Stimulated activated CD4-positive, alpha-beta T cell treated with anti-CD3 and anti-CD28 coated beads, Interleukin-1b, Interleukin-23, amount 100 ng/mL, for 48 hours (primary cell): ENCODE measurements at places on chromosomes 1 and 21.

GRCh38 chr1:224300346-224300745 is 29.6 kb downstream of the NVL start:
- DNase-seq, result no peak

- no peak for DNase-seq
Measured at GRCh38 chr1:93703643-93704042, 22.0 kb upstream of the BCAR3 start.

- no peak for DNase-seq
Measured at GRCh38 chr21:36126208-36126565, 8.7 kb upstream of the CBR3 start.

GRCh38 chr21:14857529-14857928 is 207.3 kb downstream of the NRIP1 start:
- no peak for DNase-seq

GRCh38 chr21:28239340-28239739 is 753.3 kb downstream of the LTN1 start:
- DNase-seq, result no peak

GRCh38 chr1:180674603-180675530 is 43.0 kb downstream of the XPR1 start:
- no peak for DNase-seq

DNA sequence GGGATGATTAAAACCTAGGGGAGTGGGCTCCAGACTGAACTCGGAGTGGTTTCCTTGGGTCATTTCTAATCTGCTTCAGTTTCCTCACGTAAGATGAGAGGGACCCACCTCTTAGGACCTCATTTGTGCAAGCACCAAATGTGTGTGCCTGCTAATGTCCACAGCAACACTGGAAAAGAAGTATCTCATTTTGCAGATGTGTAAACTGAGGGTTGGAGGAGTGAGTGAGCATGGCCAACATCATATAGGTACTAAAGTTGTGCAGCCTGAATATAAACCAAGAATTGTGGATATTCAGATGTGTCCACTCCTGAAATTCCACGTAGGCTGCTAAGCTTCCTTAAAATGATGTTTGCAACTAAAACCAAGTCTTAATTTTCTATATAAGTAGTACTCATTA is 51.7 kb downstream of the GADD45A start:
- no peak for DNase-seq

DNA sequence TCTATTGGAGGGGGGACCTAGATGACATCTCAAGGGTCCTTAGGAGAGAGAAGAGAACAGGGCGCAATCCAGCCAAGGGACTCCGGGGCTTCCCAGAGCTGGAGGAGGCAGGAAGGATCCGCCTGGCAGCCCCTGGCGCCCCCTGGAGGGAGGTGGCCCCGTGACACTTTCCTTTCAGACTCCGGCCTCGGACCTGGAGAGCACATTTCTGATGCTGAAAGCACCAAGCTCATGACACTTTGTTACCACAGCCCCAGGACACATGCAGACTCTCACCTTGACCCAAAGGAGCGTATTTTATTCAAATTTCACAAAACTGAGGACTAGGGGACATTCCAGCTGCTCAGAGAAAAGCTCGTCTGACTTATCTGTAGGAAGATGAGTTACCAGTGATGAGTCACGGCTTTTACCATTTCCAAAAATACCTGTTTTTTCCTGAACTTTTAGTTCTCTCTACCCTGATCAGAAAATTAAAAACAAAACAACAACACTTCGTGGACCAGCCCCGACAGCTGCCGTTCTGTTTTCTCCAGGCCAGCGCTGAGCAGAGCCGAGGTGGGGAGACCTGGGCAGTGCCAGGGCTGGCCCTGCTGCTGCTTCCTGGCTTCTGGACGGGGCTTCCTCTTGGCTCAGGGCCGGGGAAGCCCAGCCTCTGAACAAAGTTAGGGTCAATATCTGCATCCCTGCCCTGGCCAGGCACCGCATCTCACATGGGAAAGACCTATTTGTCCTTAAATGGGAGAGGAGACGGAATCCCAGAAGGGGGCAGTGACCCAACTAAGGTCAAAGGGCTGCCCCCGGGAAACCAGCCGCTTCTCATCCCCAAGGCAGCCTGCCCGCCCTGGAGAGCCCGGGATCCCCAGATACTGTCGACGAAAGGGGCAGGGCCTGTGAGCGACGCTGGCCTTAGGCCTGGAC is 21.6 kb upstream of the POFUT2 start:
- peak; percentile 42 for DNase-seq

DNA sequence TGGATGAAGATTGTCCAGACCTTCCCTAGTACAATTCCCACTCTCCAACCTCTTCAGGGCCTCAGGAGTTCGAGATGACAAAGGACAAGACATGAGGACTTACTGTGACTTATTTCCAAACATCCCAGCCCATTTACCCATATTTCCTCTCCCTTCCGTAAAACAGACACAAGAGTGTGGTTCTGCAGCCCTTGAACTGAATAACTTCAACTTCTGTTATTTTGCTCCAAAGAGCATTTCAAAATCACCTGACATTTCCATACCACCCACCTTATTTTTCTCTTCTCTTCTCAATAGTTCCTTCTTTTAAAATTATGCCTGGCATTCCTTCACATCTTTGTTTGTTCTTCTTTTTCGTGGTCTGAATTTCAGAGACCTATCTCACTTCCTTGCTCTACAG is 8.7 kb upstream of the OR10K2 start:
- DNase-seq, result no peak

DNA sequence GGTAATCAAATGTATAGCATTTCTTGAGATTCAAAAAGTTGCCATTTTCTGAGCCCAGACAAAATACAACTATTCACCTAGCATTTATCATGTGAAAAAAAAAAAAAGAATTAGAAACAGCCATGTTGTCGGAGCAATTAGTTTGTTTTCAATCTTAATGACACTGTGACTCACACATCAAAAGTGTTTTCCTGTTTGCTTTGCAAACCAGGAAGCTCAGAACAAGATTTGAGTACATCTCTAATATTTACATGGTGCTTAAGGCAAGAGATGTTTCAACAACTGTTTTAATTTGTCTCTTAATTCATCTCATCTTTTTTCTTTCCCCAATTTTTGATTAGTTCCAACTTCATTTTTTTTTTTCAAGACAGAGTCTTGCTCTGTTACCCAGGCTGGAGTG is 62.5 kb upstream of the CAPZB start:
- DNase-seq, result no peak

DNA sequence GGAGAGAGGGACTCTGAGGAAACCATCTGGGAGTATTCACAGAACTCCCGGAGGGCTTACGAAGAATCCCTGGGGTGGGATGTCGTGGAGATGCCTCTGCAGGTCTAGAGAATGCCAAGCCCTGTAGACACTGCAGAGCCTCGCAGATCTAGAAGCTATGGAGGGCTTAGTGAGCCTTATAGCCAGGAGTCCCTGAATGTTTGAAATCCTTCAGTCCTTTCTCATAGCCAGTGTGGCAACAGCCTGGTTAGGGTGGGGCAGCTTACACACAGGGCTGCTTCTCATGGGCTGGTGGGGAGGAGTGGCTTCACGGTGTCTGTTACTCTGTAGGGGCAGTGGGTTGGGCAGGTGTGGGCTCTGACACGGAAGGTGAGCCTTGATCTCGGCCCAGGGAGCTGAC is 44.2 kb upstream of the KDM4A start:
- DNase-seq, result no peak

DNA sequence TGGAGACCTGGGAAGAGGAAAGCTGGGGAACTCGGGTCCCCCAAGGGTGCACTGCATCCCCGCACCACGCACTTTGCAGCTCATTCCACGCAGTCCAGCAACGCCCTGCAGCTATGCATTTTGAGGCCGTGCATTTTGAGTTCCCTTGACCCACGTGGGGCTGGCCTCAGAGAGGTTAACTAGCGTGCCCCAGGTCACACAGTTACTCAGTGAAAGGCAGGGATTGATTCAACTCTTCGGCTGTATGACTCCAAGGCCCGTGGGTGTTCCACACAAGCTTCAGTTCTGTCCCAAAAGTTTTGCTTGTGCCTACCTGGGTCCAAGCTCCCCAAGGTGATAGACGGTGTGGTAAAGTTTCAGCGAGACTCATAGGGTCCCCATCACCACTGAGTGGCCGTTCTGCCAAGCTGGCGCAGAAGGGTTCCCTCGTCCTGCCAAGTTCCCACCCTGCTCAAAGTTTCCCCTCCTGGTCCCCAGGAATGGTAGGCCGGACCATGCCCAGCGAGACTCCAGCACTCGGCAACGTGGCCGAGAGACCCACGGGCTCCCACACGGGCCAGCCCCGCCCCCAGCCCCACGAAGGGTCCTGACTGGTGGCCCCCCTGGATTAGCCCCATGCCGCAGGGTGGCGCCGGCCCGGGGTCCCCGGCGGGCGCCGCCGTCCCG is 611 bp downstream of the HSPG2 start:
- no peak for DNase-seq

DNA sequence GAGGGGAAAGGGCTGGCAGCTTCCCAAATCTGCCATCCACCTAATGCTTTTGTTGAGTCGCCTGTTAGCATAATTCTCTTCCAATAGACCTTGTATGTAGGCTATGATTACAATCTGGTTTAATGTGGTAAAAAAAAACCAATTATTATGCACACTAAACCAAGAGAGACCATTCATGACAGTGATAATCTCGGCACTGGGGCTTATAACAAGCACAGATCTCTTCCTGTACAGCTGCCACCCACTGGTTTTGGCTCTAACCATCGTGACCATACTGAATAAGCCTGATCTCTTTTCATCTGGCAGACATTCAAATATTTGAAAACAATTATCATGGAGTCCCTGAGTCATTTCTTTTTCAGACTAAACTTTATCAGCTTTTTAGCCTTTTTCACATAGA is 12.0 kb upstream of the SYT14 start:
- DNase-seq, result no peak

- no peak for DNase-seq
Measured at GRCh38 chr1:59018860-59019259, 235.0 kb upstream of the JUN start.
